H1 (cell line): ENCODE measurements at places on chromosomes 7 and 10. TPM values are rescaled to one million over a fixed set of nuclear protein-coding genes. Genes with fewer than 3 reads are reported as not detected.

- no peak overlapping the region for H3K27ac ChIP-seq
- H3K27me3 ChIP-seq, result no peaks in the 10 kb centered on the region
- H3K4me1 ChIP-seq, result no peaks in the 10 kb centered on the region; the same call in 1 of the 2 replicates
- no peaks in the 10 kb centered on the region for H3K36me3 ChIP-seq
These were observed 64.1 kb downstream of the CFAP58 start for GRCh38 chr10:104417637-104418292.

DNA sequence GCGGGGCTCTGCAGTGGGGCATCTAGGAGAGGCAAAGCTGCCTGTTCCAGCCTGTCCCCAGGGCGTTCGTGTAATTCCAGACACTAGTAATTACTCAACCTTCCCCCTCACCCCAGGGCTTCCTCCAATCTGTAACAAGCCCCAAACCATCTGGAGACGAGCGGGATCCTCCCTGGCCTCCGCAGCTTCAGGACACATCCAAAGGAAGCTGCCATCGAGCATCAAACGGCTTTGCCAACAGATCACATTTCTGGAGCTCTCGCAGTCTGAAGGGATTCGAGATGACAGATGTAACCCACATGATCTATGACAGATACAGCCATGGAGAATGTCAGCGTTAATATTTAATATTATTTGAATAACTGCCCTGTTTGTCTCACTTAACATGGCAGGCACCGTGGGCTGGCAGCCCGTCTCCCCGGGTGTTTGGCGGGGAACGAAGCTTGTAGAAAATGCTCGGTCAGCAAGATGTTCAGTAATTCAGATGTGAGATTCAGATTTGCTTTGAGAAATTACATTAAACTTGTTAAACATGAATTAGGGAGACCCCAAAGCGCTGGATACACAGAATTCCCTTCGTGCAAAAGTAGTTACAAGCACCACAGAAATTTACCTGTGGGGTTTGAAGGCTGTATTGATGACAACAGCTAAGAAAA lies 108.5 kb upstream of the C7orf33 start:
- peaks cover 2% of the 10 kb centered on the region for H3K4me1 ChIP-seq
- no peak for DNase-seq
- no peak overlapping the region for H3K27ac ChIP-seq
- H3K27me3 ChIP-seq, result no peaks in the 10 kb centered on the region

GRCh38 chr7:66418537-66418936 lies 210.1 kb upstream of the KCTD7 start:
- no peaks in the 10 kb centered on the region for H3K27me3 ChIP-seq
- H3K4me3 ChIP-seq, result no peak overlapping the region
- H3K36me3 ChIP-seq, result no peaks in the 10 kb centered on the region

TAS2R41 gene
- not detected in 2 replicates for total RNA-seq

RASA4B gene
- 2.6 and 3.4 TPM in 2 replicates for total RNA-seq

DNA sequence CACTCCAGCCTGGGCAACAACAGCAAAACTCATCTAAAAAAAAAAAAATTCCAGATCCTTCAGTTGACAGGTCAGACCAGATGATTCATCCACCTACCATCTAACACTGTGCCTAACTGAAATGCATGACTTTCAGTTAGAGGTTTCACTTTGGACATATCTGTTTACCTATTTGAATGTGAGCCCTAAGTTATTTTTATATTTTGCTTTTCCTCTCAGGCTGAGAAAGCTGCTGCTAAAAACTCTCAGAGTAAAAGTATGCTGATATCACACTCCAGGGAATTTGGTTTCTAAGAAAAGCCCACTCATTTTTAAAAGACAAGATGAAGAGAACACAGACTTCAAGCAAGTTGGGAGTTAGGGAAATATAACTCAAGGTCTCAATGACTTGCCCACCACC lies 126.0 kb downstream of the SGMS1 start:
- H3K27me3 ChIP-seq, result no peaks in the 10 kb centered on the region
- H3K4me1 ChIP-seq, result peaks cover 3% of the 10 kb centered on the region
- no peaks in the 10 kb centered on the region for H3K36me3 ChIP-seq
- no peak overlapping the region for H3K27ac ChIP-seq
- DNase-seq, result no peak
- no peak overlapping the region for H3K4me3 ChIP-seq

- no peaks in the 10 kb centered on the region for H3K36me3 ChIP-seq
- no peaks in the 10 kb centered on the region for H3K4me1 ChIP-seq
- peak overlapping the region; percentile 63 for H3K4me3 ChIP-seq
- H3K27ac ChIP-seq, result no peak overlapping the region
- DNase-seq, result no peak
These were observed 2.2 kb upstream of the FZD8 start for GRCh38 chr10:35644050-35644950.

MMD2 gene
- not detected in 2 replicates for total RNA-seq

DNA sequence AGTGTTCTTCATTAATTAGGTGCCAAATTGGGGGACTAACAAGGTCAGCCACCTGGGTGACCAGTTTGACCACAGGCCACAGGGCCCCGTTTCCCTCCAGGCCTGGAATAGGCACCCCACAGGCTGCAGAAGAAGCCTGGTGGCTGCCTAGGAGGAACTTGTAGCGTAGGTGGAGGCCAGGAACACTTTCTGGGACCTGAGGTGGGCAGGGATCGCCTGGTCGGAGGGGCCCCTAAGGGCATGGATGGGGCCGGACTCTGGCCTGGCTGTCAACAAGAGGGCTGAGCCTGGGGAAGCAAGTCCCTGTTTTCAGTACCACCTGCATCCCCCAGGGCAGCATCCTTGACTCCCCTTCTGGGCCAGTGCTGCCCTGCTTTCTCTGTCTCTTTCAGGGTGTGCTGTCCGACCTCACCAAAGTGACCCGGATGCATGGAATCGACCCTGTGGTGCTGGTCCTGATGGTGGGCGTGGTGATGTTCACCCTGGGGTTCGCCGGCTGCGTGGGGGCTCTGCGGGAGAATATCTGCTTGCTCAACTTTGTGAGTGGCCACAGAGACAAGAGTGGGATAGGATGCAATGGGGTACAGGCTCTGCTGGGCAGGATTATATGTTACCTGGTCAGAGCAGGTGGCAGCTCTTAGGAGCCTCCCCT lies 30.7 kb upstream of the SH2D4B start:
- no peak overlapping the region for H3K4me3 ChIP-seq
- DNase-seq, result no peak
- peaks cover 3% of the 10 kb centered on the region; the same call in 1 of the 2 replicates for H3K36me3 ChIP-seq

GRCh38 chr10:131553581-131553980 lies 242.1 kb upstream of the TCERG1L start:
- no peaks in the 10 kb centered on the region for H3K36me3 ChIP-seq
- no peaks in the 10 kb centered on the region for H3K27me3 ChIP-seq
- no peaks in the 10 kb centered on the region for H3K4me1 ChIP-seq
- no peak overlapping the region for H3K27ac ChIP-seq
- DNase-seq, result no peak

PCBD1 gene
- total RNA-seq, result 46.5 and 46.9 TPM in 2 replicates

DNA sequence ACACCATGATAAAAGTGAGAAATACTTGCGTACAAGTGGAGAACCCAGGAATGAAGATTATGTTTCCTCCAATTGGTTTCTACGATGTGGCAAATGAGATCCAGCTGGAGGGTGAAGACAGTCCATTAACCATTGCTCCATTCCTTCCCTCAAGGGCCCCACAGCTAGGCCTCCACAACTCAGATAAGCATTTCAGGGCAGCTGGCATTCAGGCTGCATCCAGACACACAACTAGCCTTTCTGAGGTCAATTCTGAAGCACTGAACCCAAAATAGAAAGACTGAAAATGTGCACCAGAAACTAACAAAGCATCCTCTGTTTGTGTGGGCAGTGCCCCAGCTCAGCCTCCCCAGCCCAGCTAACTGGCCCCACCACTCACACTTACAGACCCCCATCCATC lies 94.8 kb downstream of the GSAP start:
- H3K27ac ChIP-seq, result no peak overlapping the region
- no peaks in the 10 kb centered on the region for H3K4me1 ChIP-seq
- DNase-seq, result no peak
- H3K27me3 ChIP-seq, result no peaks in the 10 kb centered on the region
- H3K36me3 ChIP-seq, result no peaks in the 10 kb centered on the region

- H3K4me1 ChIP-seq, result no peaks in the 10 kb centered on the region; the same call in 1 of the 2 replicates
- no peak overlapping the region for H3K4me3 ChIP-seq
- no peaks in the 10 kb centered on the region for H3K36me3 ChIP-seq
- DNase-seq, result no peak
- H3K27ac ChIP-seq, result no peak overlapping the region
These were observed 28.7 kb upstream of the PDCD4 start for GRCh38 chr10:110843031-110843430.

ITGB8 gene
- 3.6 TPM in 2 replicates for total RNA-seq

DNA sequence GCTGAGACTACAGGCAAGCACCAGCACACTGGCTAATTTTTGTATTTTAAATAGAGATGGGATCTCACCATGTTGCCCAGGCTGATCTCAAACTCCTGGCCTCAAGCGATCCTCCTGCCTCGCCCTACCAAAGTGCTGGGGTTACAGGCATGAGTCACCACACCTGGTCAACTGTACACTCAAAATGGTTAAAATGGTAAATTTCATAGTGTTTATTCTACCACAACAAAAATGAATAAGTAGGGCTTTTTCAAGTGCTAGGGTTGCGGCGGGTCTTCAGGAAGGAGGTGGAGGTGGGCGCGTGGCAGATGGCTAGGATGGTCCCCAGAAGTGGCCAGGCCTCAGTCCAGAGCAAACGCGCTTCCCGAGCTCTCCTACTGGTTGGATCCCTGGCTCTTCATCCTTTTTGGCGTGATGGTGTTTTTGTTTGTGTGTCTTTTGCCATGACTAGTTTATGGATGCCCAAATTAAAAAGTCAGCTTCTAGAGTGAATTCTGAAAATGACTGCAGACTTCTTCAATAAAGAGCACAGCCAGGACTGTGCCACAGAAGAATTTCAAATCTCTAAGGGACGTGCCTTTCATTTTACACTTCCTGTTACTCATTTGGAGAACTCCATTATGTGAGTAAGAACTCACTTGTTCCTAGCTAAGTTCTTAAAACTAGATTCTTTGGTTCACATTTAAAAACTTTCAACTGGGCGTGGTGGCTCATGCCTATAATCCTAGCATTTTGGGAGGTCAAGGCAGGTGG lies 73.9 kb downstream of the TMEM130 start:
- H3K36me3 ChIP-seq, result no peaks in the 10 kb centered on the region
- no peaks in the 10 kb centered on the region for H3K4me1 ChIP-seq
- no peak for DNase-seq
- H3K4me3 ChIP-seq, result no peak overlapping the region
- no peak overlapping the region for H3K27ac ChIP-seq

GRCh38 chr7:158492367-158492764 lies 95.3 kb downstream of the PTPRN2 start:
- H3K27ac ChIP-seq, result no peak overlapping the region
- peaks cover 17% of the 10 kb centered on the region for H3K4me1 ChIP-seq
- no peak for DNase-seq

DNA sequence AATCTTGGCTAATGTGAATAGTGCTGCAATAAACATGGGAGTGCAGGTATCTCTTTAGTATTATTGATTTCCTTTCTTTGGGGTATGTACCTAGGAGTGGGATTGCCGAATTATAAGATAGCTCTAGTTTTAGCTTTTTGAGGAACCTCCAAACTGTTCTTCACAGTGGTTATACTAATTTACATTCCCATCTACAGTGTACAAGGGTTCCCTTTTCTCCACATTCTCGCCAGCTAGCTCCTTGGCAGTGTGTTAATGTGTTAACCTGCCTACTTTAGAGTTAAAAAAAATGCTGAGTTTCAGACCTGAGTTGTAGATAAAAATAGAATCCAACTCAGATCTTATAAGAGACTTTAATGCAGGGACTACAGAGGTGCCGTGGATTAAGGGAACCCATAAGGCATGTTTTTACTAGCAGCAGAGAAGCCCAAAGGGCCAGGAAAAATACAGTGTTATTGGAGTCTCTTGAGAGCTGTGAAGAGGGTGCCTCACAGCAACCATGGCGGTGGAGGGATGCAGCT lies 35.4 kb downstream of the CDK13 start:
- no peaks in the 10 kb centered on the region for H3K36me3 ChIP-seq
- no peaks in the 10 kb centered on the region for H3K4me1 ChIP-seq
- DNase-seq, result no peak
- H3K27ac ChIP-seq, result no peak overlapping the region
- no peak overlapping the region for H3K4me3 ChIP-seq

HABP2 gene
- total RNA-seq, result not detected in 2 replicates

GRCh38 chr7:81036057-81036456 lies 117.2 kb upstream of the SEMA3C start:
- no peaks in the 10 kb centered on the region for H3K36me3 ChIP-seq
- no peak for DNase-seq
- no peaks in the 10 kb centered on the region for H3K27me3 ChIP-seq

SLC26A5 gene
- 0.24 and 0.40 TPM in 2 replicates for total RNA-seq

DNA sequence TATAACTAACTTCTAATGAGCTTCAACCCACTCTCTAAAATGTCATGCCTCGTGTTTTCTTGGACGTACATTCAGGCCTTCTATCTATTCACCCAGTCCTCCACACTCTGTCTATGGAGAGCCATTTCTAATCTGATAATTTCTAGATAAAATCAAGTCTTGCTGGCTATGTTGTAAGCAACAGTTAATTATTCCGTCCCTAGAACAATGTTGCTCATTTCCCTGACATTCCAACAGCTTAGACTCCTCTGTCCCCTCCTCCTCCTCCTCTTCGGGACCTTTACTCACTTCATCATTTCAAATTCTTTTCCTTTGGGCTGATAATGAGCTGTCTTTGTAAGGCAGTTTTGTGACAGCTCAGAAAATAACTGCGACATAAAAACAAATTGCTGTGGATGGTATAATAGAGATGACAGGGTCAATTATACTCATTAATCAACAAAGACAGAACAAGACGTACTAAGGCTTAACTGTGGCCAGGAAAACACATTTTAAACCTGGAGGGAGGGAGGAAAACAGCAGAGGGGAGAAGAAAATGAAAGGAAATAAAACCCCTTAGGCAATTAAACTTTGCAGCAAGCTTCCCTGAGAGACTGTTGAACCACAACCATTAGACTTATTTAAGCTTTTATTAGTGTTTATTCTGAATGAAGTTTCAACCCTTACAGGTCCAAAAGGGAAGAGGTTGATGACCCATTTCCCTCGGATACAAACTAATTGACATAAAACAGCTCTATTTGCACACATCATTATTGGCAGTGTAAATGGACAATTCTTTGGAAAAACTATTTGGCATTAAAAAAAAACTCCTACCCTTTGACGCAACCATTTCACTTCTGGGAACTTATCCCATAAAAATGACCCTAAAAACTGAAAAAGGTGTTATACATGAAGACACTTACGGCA lies 179.1 kb downstream of the SFMBT2 start:
- no peak overlapping the region for H3K4me3 ChIP-seq
- H3K27me3 ChIP-seq, result no peaks in the 10 kb centered on the region
- no peak for DNase-seq

DNA sequence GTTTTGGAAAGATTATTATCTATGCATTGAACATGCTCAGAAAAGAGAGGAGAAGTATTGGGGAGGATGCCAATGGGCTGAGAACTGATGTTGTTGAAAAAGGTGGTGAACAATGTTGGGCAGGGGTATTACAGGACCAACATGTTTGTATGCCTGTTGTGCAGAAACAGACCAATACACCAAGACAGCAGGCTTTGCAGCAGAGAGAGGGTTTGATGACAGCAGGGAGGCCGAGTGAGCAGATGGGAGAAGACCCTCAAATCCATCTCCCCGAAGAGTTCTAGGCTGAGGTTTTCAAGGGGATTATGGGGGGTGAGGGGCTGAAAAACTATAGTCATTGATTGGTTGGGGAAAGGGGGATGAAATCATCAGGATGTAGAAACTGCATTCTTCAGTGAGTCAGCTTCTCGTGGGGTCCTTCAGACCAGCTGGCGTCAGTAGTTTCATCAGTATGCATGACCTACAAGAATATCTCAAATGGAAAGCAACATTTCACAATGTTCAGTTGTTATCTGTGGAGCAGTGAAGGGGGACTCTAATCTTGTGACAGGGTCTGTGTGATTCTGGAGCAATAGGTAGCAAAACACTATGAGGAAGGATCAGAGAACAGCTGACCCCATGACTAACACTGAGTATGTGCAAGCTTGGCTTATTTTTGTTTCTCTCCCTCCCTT lies 167.8 kb downstream of the BAMBI start:
- DNase-seq, result no peak
- H3K27ac ChIP-seq, result no peak overlapping the region
- H3K27me3 ChIP-seq, result no peaks in the 10 kb centered on the region
- no peaks in the 10 kb centered on the region for H3K36me3 ChIP-seq
- no peak overlapping the region for H3K4me3 ChIP-seq
